ENCODE measurements at places on chromosomes 12 and 14.
A peak's percentile ranks its signal among the peaks of the same experiment; 100 is the strongest.

DNA sequence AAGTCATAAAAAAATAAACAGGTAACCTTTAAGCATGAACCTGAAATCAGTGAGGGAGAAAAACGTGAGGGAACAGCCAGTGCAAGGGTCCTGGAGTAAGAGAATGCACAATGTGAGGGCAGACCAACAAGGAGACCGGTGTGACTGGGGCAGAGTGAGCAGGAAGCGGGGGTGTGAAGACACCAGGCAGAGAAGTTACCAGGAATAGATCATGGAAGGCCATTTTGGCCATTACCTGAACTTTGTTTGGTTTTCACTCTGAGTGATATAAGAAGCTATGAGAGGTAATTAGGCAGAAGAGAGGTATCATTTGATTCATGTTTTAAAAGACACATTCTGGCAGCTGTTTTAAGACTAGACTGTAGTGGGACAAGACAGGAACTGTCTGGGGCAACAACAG is 15.0 kb downstream of the PAH start:
- DNase-seq = no peak

GRCh38 chr14:99916091-99916383 is 122.8 kb downstream of the EML1 start:
- no peak for DNase-seq

DNA sequence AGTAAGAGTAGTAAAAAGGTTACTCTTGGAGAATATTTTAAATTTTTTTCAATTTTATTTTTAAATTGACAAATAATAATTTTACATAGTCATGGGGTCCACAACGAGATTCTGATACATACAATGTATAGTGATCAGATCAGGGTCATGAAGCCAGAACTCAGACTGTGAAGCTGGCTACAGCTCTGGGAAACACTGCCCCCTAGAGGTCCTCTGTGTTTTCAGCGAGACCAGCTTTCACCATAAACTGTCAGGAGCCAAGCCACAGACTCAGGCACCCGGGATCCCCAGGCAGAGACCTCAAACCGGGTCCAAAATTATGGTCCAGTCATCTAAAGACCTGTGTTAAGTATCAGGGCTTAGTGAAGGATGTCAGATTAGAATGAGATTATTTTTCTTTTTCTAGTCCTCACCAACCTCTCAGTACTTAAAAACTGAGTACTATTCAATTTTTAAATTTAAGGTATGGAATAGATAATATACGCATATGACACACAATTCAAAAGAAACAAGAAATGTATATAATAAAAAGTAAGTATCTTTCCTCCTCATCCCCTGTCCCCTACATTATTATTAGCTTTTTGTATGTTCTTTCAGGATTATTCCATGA is 397.1 kb downstream of the MDGA2 start:
- peak; percentile 4 for DNase-seq

DNA sequence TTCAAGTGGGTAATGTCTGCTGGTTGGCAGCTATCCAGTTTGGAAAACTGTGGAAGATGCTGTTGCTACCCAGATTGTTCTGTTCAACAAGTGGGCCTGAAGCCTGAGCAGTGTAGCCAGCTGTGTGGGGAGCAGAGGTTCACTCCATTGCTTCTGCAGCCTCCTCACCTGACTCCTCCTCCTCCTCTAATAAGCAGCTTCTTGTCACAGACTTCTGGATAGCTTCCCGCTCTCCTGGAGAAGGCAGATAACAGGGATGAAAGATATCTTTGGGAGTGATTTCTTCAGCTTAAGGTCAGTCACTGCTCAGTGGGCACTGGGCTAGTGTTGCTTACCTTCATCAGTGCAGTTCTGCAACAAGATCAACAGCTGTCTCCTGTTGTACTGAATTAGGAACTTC is 2.0 kb downstream of the POP5 start:
- no peak for DNase-seq

- DNase-seq = no peak
Measured at GRCh38 chr12:5780536-5780935, 164.5 kb downstream of the ANO2 start.

GRCh38 chr12:22971247-22971646 is 346.3 kb downstream of the ETNK1 start:
- no peak for DNase-seq

DNA sequence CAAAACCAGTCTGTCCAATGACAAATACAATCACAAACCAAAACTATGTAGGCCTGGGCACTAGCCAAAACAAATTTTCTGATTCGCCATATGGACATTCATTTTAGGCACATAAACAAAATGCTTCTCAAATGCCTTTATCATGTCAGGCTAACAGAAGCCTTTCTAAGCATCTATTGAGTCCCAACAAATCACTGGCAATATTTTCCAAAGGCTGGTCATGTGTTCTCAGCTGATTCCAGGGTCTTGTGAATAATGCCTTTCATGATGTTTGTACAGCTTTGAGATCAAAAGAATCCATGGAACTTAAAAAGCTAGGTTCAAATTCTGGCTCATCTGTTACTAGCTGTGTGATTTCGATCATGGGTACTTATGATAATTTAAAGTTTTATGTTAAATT is 16.1 kb downstream of the FSCB start:
- no peak for DNase-seq

DNA sequence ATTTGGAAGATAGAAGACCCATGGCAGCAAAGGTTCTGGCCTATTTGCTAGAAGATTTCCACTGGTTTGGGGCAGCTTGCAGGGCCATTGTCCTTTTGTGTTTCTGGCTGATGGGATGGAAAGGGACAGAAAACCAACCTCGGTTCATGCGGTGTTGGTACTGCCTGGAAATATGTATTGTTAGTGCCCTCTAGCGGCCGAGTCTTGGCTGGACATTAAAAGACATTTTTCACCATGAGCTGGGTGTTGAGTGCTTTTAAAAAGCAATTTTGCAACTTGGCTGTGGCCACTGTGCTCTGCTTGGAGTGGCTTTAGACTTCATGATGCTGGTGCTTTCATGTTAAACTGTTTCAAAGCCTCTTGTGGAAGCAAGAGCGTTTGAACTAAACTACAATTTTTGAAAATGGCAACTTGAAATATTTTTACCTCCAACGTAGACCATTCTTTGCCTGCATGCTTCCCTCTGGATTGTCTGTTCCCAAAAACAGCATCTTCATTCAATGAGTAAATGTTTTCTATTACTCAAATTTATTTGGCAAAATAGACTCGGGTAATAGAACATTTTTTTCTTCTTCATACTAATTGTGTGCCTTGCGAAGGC is 102.7 kb upstream of the TBX5 start:
- peak; percentile 61 for DNase-seq

DNA sequence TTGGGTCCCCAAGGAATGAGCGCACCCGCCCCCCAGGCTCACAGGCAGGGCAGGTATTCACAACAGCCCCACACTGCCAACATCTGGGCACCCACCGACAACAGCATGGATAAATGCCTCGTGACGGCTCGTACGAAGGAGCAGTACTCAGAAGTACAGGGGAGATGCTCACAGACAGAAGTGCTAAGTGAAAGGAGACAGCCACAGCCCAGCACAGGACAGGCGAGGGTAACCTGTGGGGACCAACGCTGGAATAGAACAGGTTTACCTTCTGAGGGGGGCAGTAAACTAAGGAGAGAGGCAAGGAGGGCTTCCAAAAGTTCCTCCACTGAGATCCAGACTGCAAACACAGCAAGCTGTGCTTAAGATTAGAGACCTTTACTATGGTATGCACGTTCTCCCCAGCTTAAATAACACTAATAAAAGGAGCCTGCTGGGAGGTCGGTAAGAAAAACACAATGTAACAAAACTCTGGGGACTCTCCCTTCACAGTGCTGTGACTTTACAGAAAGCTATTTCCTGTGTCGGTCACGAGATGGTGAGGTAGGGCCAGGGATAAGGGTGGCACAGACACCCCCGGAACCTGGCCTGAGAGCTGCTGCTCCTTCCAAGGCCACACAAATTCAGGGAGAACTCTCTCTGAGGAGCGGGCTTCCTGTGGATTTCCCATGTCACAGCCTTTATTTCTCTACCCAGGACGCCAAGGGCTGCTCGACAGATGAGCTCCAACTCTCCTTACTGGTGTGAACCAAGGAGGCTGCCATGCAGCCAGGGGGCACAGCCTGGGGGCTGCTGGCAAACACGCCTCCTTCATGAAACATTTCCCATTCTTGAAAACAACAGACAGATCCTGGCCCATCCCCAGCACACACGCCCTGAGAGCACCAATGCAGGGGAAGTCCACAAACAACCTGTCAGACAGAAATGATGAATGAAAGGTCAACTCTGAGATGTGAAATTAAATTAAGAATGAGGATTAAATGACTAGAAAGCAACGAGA is 26.3 kb downstream of the SLC15A4 start:
- peak; percentile 56 for DNase-seq

DNA sequence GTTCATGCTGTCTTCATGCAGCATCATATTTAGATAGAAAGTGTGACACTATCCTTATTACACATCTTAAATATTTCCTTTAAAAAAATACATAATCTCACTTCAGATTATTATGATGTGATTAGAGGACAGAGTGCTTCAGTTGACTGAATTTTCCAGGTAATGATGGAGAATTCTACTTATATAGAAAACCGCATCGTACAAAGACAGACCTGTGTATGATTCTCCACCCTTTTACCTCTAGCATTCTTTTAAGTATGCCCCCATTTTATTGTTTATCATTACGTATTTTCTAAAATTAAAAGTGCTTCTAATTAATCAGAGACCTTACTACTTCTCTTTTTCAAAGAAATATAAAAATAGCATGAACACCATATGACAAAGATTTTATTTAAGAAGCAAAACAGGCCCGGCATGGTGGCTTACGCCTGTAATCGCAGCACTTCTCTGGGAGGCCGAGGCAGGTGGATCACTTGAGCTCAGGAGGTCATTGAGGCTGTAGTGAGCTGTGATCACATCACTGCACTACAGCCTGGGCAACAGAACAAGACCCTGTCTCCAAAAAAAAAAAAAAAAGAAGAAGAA is 13.9 kb downstream of the RPS6KA5 start:
- no peak for DNase-seq

DNA sequence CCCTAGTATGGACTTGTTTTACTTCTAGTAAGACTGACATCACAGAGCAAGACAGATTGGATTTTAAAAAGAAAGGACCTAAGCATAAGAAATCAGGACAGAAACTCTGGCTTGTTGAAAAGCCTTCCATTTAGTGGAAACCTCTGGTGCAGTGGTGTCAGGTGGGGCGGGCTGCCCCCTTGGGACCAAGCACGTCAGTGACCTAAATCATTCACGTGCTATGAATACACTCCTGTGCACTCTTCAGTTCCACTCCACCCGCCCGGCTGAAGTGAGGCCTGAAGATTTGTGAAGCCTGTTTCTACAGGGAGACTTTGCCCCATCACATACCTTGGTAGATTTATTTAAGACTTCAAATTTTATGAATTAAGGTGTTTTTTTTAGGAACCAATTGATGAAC is 58.2 kb upstream of the STRN3 start:
- no peak for DNase-seq

DNA sequence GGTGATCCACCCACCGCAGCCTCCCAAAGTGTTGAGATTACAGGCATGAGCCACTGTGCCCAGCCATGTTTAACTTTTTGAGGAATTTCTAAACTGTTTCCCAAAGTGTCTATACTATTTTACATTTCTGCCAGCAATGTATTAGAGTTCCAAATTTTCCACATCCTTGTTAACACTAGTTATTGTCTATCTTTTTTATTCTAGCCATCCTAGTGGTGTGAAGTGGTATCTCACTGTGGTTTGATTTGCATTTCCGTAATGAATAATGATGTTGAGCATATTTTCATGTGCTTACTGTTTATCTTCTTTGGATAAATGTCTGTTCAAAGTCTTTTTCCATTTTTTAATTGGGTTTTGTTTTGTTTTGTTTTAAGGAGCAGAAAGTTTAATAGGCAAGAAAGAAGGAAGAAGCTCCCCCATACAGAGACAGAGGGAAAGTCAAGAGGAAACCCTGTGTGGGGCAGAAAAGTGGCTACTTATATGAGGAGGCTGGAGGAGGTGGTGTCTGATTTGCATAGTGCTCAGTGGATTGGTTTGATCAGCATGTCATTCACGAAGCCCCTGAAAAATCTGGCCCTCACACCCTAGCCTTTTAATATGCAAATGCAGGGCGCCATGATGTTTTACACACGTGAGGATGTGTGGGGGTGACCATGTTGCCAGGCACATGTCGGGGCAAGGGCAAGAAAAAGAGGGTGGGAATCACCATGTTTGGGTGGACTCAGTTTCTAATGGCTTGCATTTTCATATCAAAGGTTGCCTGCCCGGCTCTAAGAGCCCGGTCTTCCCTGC is 14.9 kb downstream of the TXNRD1 start:
- DNase-seq = no peak

DNA sequence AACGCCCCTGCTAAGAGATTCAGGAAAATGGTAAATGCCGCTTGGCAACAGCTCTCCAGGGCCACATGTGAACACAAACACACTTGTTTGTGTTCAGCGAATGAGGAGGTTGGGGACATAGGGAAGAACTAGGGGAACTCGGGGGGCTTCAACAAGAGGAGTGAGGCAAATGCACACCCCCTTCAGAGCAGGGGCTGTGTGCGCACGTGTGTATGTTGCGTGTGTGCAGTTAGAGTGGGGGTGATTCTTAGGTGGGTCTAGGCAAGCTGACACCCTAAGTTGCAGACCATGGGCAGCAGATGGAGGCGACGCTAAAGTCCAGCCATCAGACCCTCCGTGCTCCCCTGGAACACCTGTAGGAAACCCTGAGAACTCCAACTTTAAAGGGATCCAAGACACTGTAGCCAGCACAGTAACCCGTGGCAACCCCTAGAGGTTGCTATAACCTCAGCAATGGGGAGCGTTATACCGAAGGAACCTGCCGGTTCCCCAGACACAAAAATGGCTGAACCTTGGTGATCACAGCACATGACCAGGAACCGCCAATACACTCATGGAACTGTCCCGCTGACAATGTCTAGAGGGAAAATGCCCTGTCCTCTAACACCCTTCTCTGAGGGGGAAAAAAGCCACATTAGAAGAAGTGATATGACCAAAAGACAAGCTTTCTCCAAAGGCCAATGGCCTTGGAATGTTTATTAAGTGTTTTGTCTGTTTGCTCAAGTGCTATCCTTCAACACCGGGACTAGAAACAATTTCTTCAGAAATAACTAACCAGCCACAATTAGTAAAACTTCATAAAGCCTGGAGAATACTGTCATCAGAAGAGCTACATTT is 86.5 kb upstream of the CEP83 start:
- DNase-seq = no peak

GRCh38 chr14:51561141-51561540 is 90.6 kb upstream of the FRMD6 start:
- DNase-seq = no peak

GRCh38 chr14:64763085-64763782 is 59.0 kb downstream of the PLEKHG3 start:
- no peak for DNase-seq

Data from CD4-positive, alpha-beta T cell treated with Interferon alpha-2 for 1 hour (primary cell).